GM03348 (cell line): ENCODE measurements at places on chromosomes 5 and 9.

DNA sequence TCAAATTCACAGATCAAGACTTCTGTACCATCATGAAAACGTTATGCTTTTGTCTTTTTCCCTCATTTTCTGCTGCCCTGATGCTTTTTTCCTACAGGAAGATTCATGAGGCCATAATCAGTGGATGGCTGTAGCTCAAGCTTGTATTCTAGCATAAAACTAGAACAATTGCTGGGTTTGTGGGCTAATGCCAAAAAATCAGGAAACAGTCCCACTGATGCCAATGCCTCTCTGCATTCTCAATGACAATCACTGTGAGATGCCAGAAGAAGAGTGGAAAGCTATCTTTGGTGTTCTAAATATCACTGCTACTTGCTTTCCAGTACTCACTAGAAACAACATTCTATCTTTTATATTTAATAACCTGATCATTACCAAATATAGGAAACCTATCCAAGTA, 33.3 kb upstream of the FAM170A start:
- no peak for DNase-seq

DNA sequence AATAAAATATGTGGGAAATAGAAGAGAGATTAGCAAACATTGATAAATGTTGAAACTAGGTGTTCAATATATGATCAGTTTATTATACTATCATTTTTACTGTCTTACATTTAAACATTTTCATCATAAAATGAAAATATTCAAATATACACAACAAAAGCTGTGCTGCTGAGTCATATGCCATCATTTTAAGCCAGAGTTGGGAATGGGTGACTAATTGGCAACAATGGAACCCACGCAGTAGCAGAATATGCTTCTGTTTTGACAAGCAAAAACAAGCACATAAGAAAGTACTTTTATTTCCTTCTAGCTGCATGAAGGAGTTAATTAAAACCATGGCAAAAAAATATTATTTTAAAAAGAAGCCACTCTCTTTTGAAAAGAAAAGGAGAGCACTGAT, 340.0 kb upstream of the EDIL3 start:
- DNase-seq = peak; percentile 8

GRCh38 chr9:133892193-133892920, 99.8 kb downstream of the VAV2 start:
- no peak for DNase-seq

- DNase-seq = no peak
These were observed 271.2 kb downstream of the FAM114A2 start for GRCh38 chr5:153767221-153768188.

GRCh38 chr9:6579613-6580012, 65.9 kb downstream of the GLDC start:
- no peak for DNase-seq

DNA sequence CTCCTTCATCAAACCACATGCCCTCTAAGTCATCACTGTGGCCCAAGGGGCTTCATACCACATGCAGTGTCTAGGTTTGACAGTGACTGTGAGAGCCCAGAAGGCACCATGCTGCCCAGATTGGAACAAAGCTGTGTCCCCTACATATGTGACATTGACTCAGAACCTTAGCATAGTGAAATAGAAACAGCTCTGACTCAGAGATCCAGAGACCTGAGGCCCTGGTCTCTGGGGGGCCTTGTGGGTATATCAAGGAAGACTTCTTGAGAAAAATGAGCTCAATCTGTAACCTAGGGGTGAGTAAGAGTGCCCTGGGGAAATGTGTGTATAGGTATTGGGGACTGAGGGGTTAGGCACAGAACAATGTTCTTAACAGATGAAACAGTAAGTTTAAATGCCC, 7.1 kb upstream of the ENTREP1 start:
- DNase-seq = no peak

DNA sequence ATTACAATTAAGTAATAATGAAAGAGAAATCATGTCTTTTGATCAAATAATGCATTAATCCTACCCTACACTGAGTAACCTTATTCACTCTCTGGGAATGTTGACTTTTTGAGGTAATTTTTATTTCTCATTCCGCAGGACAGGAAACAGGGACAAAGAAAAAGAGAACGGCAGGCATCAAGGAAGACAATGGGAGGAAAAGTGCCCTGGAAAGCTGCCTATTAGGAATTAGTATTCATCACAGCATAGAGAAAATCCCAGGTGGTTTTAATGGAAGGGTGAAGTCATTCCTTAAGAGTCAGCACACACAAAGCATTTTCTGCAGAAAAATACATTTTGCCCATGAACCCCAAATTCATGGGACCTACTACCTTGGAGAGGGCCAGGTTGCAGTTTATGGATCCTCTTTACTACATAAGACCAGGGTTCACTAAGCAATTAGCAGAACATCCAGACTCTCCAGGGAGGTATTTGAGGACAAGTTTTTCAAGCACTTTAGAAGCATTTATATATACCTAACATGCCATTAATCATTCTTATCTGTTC, 9.4 kb downstream of the FSTL4 start:
- no peak for DNase-seq

DNA sequence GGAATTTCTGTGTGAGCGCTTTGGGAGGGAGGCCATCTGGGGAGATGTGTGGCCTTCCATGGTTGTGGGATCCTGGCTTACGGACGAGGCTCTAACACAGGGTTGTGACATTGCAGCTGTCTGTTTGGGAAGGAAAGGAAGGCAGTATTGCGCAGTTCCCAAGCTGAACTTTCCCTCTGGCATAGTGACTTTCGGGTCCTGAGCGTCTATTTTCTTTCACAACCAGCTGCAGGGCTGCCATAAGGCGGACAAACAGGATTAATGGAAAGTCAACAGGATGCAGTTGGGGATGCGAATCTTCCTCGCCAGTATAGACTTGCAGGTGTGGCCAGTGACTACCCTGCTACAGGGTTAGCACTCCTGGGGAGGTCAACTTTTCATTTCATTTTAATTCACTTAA, 25.9 kb downstream of the CCT5 start:
- no peak for DNase-seq

DNA sequence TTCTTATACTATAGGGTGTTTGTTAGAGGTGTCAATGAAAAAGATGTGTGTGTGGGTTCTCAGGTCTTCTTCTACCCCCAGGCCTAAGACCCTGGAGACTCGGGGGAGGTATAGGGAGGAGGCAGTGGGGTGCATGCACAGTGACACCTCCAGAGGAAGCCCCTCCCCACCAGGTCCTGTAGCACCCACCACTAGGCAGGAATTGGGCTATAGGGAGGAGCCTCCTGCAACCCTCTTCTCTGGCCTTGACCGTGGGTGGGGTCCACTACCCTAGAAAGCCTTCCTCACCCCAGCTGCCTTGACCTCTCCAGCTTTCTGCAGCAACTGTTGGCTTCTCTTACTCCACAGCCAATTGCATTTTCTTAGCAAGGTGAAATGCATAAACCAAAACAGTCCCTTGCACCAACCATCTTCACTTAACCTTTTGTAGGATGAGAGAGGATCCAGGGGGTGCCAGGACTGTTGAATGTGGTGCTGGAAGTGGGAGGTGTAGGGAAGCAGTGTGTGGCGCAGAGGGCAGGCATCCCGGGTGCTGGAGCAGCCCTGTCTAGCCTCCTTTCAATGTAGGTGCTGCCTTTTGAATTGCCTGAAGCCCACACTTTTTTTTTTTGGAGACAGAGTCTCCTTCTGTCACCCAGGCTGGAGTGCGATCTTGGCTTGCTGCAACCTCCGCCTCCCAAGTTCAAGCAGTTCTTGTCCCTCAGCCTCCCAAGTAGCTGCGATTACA, 128.5 kb downstream of the RGS3 start:
- no peak for DNase-seq

GRCh38 chr5:10775646-10776045, 14.6 kb upstream of the DAP start:
- no peak for DNase-seq

- DNase-seq = no peak
These were observed 149.6 kb upstream of the DMRT1 start for GRCh38 chr9:691825-692400.

- DNase-seq = no peak
These were observed 44.3 kb upstream of the F2RL2 start for GRCh38 chr5:76667495-76667894.

GRCh38 chr9:80842389-80842788, 847.0 kb downstream of the TLE1 start:
- no peak for DNase-seq

- DNase-seq = peak; percentile 2
These were observed 10.1 kb downstream of the PHF2 start for GRCh38 chr9:93586290-93587057.

DNA sequence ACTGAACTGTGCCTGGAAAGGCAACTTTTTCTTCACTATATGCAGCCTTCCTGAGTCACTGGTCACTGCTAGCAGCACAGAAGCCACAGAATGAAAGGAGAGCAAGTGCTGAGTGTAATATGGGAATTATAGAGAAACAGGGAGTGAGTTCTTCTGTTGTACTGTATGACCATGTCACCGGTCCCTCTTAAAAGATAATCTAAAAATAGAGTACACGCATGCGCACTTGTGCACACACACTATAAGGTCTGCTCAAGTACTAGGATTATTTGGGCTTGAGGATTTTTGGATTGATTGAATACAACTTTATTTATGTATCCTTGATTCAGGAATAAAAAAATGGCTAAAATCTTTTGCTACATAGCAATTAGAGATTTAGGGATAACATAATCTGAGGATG, 571.9 kb downstream of the PDE4D start:
- DNase-seq = no peak

DNA sequence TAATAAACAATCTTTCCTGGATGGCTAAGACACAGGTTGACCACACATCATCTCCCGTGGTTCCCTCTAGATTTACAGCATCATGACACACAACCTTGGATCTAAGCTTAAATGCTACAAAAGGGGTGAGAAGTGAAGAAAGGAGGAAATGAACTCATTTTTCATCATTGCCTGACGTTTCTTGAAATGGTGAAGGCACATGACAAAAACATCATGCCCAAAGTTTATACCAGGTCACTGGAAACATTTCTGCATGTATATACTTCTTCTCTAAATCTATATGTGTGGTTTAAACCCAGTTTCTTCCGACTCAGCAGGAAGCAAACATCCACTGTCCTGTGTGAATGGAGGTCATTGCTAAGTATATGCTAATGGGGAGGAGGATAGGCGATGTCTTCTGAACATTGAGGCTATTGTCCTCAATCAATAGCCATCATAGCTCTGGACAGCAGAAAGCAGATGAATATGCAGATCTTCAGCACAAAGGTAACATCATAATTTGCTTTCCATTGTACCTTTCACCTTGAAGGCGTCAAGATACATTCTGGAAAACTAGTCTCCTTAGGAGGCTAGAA, 137.4 kb downstream of the MED27 start:
- DNase-seq = no peak

GRCh38 chr5:159005062-159005461, 94.7 kb downstream of the EBF1 start:
- DNase-seq = no peak

DNA sequence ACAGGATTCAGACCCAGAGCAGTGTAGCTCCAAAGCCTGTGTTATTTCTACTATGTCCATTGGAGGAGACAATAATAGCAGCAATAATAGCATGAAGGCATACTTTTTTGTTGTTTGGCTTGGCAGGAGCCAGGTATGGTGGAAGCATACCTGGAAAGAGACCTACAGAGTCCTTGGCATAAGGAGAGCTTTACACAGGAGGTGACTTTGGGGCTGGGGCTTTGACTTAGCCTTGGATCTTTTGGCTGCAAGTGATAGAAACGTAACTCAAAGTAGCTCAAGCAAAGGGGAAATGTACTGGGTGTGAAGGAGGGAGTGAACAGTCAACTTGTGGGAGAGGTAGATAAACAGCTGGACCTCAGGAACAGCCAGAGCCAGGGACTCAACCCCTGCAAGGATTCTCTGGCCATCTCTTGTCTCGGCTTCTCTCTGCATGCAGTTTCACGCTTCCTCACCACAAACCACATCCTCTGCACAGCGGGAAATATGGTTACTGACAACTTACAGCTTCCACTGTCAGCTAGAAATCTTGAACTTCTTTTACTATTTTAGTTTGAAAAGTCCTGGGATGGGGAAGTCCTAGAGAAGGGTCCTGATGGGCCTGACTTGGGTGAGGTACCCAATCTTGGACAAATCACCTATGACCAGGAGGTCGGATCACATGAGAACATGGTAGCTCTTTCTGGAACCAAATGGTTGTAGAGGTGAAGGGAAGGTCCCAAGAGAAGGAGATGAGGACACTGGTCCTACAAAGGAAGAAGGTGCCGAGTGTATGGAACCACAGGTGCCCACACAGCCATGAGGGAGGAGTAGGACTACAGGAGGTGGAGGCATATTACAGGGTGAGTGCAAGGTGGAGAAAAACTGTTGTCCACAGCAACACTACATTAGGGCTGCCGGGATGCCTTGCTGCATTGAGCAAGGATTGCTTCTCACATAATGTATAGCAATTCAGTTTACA, 47.0 kb upstream of the TGFBR1 start:
- DNase-seq = peak; percentile 57

DNA sequence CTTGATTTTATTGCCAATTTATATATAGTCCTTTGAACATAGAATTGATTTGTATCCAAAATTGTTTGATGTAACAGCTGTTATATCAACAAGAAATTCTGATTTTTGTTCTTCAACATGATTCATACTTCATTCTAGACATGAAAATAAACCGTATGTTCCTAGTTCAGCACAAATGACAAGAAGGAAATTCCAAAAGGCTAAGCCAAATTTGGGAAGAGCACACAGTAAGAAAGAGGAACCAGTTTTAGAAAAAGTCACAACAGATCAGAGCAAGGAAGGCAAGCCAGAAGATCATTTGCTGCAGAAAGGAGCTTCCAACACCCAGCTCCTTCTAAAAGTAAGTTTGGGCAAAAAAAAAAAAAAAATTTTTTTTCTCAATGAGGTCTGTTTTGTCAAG, 65.0 kb upstream of the MCCC2 start:
- no peak for DNase-seq

DNA sequence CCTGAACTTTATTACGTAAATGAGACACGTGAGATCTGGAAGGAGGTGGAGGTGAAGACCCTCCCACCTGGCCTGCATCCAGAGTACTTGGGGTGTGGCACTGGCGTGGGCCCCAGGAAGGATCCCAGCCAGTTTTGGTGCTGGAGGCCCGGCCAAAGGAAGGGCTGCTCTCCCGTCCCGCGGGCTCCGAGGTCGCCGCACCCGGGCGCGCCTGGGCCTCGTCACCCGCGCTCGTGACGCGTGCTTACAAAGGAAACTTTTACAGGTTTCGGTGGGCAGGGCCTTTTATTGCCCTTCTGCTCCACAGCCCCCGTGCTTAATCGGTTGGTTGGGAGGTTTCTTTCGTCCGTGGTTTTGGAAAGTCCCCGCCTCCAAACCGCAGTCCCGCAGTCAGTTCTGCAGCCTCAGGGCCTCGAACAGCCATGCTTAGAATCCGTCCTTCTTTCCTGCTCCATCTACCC, 29.2 kb downstream of the CDKN2A start:
- peak; percentile 47 for DNase-seq

DNA sequence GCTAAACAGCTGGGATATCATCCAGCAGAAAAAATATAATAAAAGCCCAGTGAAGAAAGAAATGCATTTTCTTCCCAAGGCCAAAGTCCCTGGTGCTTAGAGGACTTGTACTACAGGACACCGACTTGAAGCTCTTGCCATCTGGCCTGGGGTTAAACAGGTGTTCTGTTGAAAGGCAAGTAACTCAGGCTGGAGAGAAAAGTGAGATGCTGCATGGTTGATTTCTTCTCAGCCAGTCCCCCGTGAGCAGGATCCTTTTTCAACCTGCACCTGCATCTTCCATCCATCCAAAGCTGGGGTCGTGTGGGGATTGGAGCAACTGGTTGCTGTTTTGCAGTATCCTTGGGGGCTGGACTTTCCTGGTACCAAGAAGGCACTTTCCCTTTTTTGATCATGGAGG, 146.1 kb upstream of the RPS23 start:
- DNase-seq = no peak
